ENCODE measurements at places on chromosomes 6 and 20. TPM values are rescaled to one million over a fixed set of nuclear protein-coding genes. Genes with fewer than 3 reads are reported as not detected.

The CPNE5 gene
- total RNA-seq = not detected

The SLC13A3 gene
- 4.6 TPM for total RNA-seq

The ENPP3 gene
- under 0.01 TPM for total RNA-seq

The TAF4 gene
- 5.5 TPM for total RNA-seq

The MARCKS gene
- 57.1 TPM for total RNA-seq

The CDKN1A gene
- 599 TPM for total RNA-seq

The PHACTR3 gene
- not detected for total RNA-seq

The ADGRF5 gene
- total RNA-seq = not detected

The DDX27 gene
- 23.1 TPM for total RNA-seq

The DNAH8 gene
- total RNA-seq = not detected

The NXT1 gene
- total RNA-seq = 31.4 TPM

The NKAIN2 gene
- not detected for total RNA-seq

The DEF6 gene
- total RNA-seq = 4.6 TPM

The SLC22A3 gene
- not detected for total RNA-seq

The R3HDML gene
- not detected for total RNA-seq

The C6orf141 gene
- 7.5 TPM for total RNA-seq

The BPI gene
- not detected for total RNA-seq

The TPX2 gene
- 108 TPM for total RNA-seq

The TTLL9 gene
- total RNA-seq = not detected

The CLDN20 gene
- not detected for total RNA-seq

The PRND gene
- not detected for total RNA-seq

The RPS6KA2 gene
- total RNA-seq = 28.3 TPM

The NOX3 gene
- not detected for total RNA-seq

The ATP9A gene
- 3.2 TPM for total RNA-seq

The GINM1 gene
- total RNA-seq = 53.6 TPM

The PRR18 gene
- not detected for total RNA-seq

The SRMS gene
- total RNA-seq = not detected

The BTN1A1 gene
- total RNA-seq = not detected

The TSBP1 gene
- total RNA-seq = not detected

The C20orf202 gene
- total RNA-seq = not detected

The EPM2A gene
- total RNA-seq = 1.9 TPM

The RNF39 gene
- not detected for total RNA-seq

Measured in myometrial cell (primary cell).